ENCODE measurements at places on chromosomes 16 and 17.
A peak's percentile ranks its signal among the peaks of the same experiment; 100 is the strongest.

DNA sequence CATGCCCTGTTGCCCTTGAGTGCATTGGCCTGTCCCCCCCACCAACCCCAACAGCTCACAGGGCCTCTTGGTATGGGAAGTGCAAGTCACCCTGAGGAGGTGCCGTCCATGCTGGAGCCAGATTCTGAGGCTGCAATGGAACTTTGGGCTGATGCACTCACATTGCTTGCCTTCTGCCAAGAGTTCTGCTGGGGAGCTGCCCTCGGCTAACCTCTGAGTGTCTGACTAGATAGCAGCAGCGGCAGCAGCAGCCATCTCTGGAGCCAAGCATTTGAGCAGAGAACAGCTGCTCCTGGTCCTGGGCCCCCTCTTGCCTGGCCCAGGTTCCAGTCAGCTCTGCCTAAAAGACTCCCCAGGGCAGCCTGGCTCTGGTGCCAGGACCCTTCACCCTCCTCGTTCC is 61.5 kb downstream of the GNAO1 start:
- no peak for DNase-seq

DNA sequence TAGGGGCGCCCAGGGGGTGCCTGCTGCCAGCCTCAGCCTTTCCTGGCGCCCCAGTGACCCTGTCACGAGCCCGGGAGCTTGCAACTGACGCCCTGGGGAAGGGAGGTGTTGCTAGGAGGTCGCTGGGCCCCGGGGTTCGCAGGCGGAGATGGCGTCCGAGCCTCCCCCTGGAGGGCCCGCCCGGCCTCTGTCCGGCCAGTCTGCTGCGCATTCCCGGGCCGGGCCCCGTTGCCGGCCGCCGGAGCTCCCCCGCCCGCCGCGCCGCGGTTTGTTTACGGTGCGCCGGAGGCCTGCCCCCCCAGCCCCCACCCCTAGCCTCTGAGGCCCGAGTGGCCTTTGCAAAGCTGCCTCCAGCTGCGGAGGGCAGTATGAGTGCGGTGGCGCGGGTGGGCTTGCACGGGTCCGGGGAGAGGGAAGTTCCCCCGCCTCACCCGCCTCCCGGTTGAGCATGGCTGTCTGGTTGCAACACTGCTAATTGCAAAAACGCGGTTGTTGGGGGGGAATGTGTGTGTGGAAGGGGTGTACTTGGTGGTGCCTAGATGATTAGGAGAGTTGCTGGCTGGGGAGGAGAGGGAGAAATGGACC is 514 bp downstream of the THRA start:
- peak; percentile 77 for DNase-seq

GRCh38 chr17:81513372-81513752 is 763 bp upstream of the ACTG1 start:
- peak; percentile 81 for DNase-seq

GRCh38 chr17:74466828-74467184 is 372 bp downstream of the CD300A start:
- no peak for DNase-seq

DNA sequence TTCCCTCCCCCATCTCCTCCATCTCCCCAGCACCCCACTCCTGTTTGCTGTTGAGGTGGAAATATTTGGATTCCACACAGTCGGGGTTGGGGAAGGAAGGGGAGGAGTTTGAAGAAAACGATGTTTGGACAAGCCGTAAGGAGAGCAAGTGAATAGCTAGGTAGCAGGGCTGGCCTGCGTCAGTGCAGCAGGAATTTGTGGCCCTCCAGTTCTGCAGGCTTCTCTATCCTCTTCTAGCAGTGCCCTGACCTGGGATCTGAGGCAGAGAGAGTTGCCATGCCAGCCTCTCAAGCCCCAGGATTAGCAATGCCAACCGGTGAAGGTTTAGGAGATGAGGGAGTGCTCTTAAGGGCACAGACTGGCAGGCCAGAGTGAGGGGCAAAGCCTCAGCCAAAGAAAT is 12.5 kb downstream of the TLCD2 start:
- DNase-seq, result no peak

DNA sequence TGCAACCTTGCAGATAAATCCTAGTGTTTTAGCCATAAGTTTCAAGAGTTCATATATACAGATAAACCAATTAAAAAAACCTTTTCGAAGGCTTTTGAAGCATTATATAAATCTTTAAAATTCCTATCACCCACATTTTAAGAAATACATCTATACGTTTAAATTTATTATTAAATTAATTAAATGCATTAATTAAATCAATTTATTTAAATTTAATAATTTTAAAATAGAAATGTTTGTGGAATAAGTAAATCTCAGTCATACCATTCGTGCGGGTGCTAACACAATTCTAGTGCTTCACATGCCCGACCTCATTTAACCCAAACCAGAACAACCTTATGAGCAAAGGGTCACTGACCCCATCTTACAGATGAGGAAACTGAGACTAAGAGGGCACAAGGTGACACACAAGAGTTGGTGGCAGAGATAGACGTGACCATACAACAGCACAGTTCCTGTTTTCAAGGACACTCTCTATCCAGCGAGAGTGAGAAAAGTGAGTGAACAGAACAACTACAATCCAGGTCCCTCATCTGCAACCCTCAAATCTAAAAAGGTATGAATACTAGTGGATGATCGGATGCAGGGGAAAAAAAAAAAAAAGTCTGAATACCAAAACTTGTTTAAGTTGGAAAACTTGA is 1.4 kb downstream of the NSMCE1 start:
- DNase-seq, result no peak

Measured in aorta (tissue), 5 donors.